ENCODE measurements at places on chromosomes 7 and 10.

GRCh38 chr7:47520406-47520805 is 61.5 kb downstream of the TNS3 start:
- peak overlapping the region; percentile 22 for H3K27ac ChIP-seq
- no peaks in the 10 kb centered on the region for H3K27me3 ChIP-seq
- no peak for DNase-seq
- peaks cover 11% of the 10 kb centered on the region for H3K36me3 ChIP-seq

GRCh38 chr10:49484486-49485235 is 54.3 kb downstream of the ERCC6 start:
- no peak for DNase-seq
- no peaks in the 10 kb centered on the region for H3K4me1 ChIP-seq
- no peaks in the 10 kb centered on the region for H3K27me3 ChIP-seq
- H3K36me3 ChIP-seq: peaks cover 80% of the 10 kb centered on the region
- H3K27ac ChIP-seq: no peak overlapping the region
- H3K4me3 ChIP-seq: no peak overlapping the region

DNA sequence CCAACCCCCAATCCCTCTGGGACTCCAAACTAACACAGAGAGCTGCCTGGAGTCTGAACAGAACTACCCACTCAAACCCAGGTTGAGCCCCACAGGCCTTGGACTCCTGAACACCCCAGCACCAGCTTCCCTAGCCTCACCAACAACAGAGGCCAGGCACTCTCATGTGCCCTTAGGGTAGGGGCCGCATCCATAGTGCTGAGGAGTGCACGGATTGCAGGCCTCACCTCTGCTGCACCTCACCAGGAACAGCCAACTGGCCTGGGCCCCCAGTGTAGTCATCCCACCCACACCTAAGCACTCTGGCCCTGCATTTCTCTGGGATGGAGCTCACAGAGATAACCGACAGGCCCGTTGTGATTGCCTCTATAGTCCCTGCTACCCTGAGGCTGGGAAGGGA is 194.2 kb downstream of the HPSE2 start:
- no peak for DNase-seq
- H3K27me3 ChIP-seq: no peaks in the 10 kb centered on the region
- no peaks in the 10 kb centered on the region for H3K4me1 ChIP-seq
- H3K36me3 ChIP-seq: no peaks in the 10 kb centered on the region
- H3K27ac ChIP-seq: no peak overlapping the region

DNA sequence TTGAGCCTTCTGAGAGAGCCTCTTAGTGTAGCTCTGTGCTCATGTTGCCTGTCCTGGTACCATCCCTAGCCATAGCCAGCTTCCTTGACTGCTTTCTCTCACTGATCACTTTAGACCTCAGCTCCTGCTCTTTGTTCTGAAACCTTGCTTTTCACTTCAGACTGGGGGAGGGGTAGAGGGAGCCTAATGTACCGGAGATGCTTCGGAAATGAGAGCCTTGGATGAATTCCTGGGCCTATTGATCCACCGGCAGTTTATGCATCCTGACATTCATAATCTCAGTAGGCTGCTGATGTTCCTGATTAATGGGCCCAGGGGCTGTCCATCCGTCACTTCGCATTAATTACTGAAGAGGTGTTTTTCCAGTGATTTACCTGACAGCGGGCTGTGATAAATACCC is 38.8 kb downstream of the R3HCC1L start:
- H3K36me3 ChIP-seq: peaks cover 33% of the 10 kb centered on the region
- no peak for DNase-seq
- no peaks in the 10 kb centered on the region for H3K4me1 ChIP-seq
- no peaks in the 10 kb centered on the region for H3K27me3 ChIP-seq
- H3K27ac ChIP-seq: no peak overlapping the region
- H3K4me3 ChIP-seq: no peak overlapping the region

- H3K27ac ChIP-seq: no peak overlapping the region
- peaks cover 3% of the 10 kb centered on the region for H3K4me1 ChIP-seq
- H3K4me3 ChIP-seq: no peak overlapping the region
- no peaks in the 10 kb centered on the region for H3K36me3 ChIP-seq
Measured at GRCh38 chr7:88259656-88260380, 40.0 kb upstream of the SRI start.

DNA sequence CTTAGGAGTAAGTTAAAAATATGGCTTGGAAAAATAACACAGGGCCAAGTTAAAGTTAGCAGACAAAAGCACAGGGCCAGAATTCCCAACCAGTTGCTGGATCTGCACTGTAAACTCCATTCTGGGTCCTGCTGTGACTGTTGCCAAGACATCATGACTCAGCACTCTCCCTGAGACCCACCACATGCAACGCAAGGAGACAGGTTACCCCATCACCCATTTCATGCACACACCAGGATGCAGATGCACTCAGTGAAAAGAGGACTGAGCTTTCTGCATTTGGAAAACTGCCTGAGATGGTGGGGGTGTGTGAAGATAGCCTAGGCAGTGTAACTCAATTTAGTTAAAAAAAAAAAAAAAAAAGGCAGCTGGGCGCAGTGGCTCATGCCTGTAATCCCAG is 97.6 kb upstream of the ZNF438 start:
- no peaks in the 10 kb centered on the region for H3K27me3 ChIP-seq
- no peak overlapping the region for H3K27ac ChIP-seq
- peaks cover 2% of the 10 kb centered on the region for H3K4me1 ChIP-seq
- DNase-seq: no peak

- no peaks in the 10 kb centered on the region for H3K27me3 ChIP-seq
- no peak overlapping the region for H3K4me3 ChIP-seq
- no peak for DNase-seq
- no peaks in the 10 kb centered on the region for H3K36me3 ChIP-seq
- no peak overlapping the region for H3K27ac ChIP-seq
Measured at GRCh38 chr10:71266147-71266917, 52.7 kb upstream of the SLC29A3 start.

GRCh38 chr10:30734901-30735300 is 105.3 kb upstream of the LYZL2 start:
- no peaks in the 10 kb centered on the region for H3K36me3 ChIP-seq
- no peak for DNase-seq
- H3K4me1 ChIP-seq: no peaks in the 10 kb centered on the region
- no peak overlapping the region for H3K27ac ChIP-seq
- H3K27me3 ChIP-seq: no peaks in the 10 kb centered on the region
- no peak overlapping the region for H3K4me3 ChIP-seq

GRCh38 chr10:16520900-16521299 is 779 bp downstream of the C1QL3 start:
- no peaks in the 10 kb centered on the region for H3K4me1 ChIP-seq
- H3K36me3 ChIP-seq: no peaks in the 10 kb centered on the region
- no peak for DNase-seq
- peaks cover 41% of the 10 kb centered on the region for H3K27me3 ChIP-seq
- H3K4me3 ChIP-seq: peak overlapping the region; percentile 15
- no peak overlapping the region for H3K27ac ChIP-seq

DNA sequence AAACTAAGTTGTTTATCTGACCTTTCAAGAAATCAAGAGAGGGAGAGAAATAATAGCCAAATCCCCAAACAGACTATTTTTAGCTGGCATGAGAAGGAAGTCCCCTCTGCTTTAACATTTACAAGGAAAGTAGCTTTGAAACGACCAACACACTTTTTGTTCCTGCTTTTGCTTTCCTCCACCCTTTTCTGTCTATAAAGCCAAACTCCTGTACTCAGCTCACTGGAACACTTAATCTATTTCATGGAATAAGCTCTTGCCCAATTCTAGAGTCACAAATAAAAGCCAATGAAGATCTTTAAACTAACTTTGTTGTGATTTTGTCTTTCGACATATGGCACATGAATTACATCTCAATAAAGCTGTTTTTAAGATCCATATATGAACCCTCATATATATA is 86.8 kb upstream of the CCDC71L start:
- DNase-seq: no peak
- H3K27me3 ChIP-seq: no peaks in the 10 kb centered on the region
- no peak overlapping the region for H3K4me3 ChIP-seq

DNA sequence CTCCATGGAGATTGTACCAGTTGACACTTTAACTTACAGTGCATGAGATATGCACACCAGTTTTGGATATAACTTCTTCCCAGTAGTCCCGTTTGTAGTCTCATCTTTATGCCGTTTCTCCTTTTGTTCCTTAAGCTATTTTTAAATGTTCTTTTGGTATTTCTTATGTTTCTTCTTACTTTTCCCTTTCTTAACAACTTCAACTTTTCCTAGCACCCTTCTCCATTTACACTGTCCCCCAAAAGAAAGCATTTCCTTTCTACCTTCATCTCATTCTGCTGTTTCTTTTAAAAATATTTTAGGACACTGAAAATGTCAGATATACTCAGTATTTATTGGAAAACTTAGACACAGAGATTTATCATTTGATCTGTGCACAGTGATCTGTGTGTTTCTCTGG is 1.5 kb downstream of the PSMC2 start:
- H3K4me1 ChIP-seq: peaks cover 30% of the 10 kb centered on the region
- peak overlapping the region; percentile 62 for H3K4me3 ChIP-seq
- no peak overlapping the region for H3K27ac ChIP-seq
- no peak for DNase-seq
- peaks cover 37% of the 10 kb centered on the region for H3K36me3 ChIP-seq

GRCh38 chr7:97090761-97091353 is 26.6 kb upstream of the SDHAF3 start:
- H3K36me3 ChIP-seq: no peaks in the 10 kb centered on the region
- no peak overlapping the region for H3K27ac ChIP-seq
- DNase-seq: no peak

DNA sequence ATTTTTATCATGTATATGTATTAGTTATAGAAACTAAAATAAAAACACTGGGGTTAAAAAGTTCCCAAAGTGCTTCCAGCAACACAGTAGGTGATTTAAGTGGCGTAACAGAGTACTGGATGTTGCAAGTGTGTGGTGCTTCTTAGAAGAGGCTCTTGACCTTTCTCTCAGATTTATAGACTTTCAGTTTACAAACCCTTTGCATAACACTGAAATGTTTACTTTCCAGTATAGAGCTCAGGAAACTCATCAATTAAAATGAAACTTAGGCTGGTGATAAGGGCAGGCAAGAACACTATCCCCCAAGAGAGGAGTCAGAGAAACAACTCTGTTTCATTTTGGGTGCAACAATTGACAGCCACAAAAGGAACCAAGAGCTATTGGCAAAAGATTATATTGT is 27.5 kb upstream of the SMC3 start:
- DNase-seq: no peak
- H3K36me3 ChIP-seq: no peaks in the 10 kb centered on the region
- H3K4me3 ChIP-seq: no peak overlapping the region

- no peaks in the 10 kb centered on the region for H3K27me3 ChIP-seq
- H3K36me3 ChIP-seq: no peaks in the 10 kb centered on the region
- no peak overlapping the region for H3K4me3 ChIP-seq
- no peak for DNase-seq
- no peak overlapping the region for H3K27ac ChIP-seq
- no peaks in the 10 kb centered on the region for H3K4me1 ChIP-seq
Measured at GRCh38 chr7:40382145-40382544, 247.3 kb downstream of the SUGCT start.

DNA sequence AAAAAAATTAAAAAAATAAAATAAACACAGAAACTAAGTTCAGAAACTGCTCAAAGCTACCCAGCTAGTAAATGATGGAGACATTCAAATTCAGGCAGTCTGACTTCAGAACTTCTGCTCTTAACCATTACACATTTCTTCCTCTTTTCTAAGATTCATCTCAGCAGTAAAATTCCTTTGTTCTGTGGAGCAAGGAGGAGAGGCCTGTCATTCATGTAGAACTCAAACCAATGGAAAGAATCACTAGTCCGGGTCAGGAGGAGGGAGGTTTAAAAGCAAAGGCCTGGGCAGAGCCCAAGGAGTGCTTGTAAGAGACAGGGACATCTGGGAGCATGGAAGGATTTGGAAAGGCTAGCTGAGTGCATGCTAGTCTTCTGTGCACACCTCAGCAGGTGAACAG is 37.9 kb upstream of the DNAJB12 start:
- H3K4me3 ChIP-seq: no peak overlapping the region
- no peaks in the 10 kb centered on the region for H3K36me3 ChIP-seq
- no peaks in the 10 kb centered on the region for H3K27me3 ChIP-seq
- H3K27ac ChIP-seq: no peak overlapping the region
- no peak for DNase-seq

GRCh38 chr7:143233816-143234532 is 12.1 kb downstream of the TAS2R40 start:
- DNase-seq: no peak
- no peaks in the 10 kb centered on the region for H3K4me1 ChIP-seq
- H3K4me3 ChIP-seq: no peak overlapping the region
- H3K27me3 ChIP-seq: no peaks in the 10 kb centered on the region

- H3K27ac ChIP-seq: no peak overlapping the region
- no peak for DNase-seq
- no peak overlapping the region for H3K4me3 ChIP-seq
- peaks cover 4% of the 10 kb centered on the region for H3K27me3 ChIP-seq
- H3K36me3 ChIP-seq: no peaks in the 10 kb centered on the region
Measured at GRCh38 chr7:85600395-85600794, 413.5 kb upstream of the SEMA3D start.

- H3K4me1 ChIP-seq: no peaks in the 10 kb centered on the region
- H3K27ac ChIP-seq: no peak overlapping the region
- H3K36me3 ChIP-seq: no peaks in the 10 kb centered on the region
- H3K27me3 ChIP-seq: no peaks in the 10 kb centered on the region
- DNase-seq: no peak
Measured at GRCh38 chr10:43667317-43667731, 18.6 kb upstream of the ZNF32 start.

- no peak overlapping the region for H3K27ac ChIP-seq
- no peak for DNase-seq
- H3K36me3 ChIP-seq: no peaks in the 10 kb centered on the region
- no peaks in the 10 kb centered on the region for H3K4me1 ChIP-seq
Measured at GRCh38 chr10:11145495-11145855, 127.8 kb downstream of the CELF2 start.

DNA sequence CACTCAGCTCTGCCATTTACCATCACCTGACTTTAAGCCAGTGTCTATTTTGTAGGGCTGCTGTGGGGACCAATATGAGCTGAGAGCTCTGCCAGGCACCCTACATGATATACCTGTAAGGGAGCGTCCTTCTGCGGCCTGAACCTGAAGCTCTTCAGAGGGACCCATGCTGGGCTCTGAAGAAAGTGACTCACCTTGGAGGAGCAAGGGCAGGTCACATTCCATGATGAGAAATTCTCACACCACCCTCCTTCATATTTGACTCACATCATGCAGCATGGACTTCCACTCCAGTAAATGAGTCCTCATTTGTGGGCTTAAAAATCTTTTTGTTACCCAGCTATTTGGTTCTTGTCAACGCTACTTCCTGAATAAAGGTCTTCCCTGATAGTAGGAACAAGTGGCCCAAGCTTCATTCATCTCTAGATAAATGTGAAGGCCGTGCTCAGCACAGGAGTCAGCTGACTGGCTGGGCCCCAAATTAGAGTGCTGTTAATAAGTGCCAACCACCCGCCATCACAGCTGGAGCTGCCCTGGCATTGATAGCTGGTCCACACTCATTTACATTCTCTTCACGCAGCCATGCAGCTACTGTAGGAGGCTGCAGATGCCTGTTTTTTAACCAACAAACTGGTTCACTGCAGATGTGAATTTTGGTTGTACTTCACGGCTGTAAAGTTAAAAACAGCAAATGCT is 78.4 kb downstream of the RNF216 start:
- H3K4me3 ChIP-seq: no peak overlapping the region
- H3K27ac ChIP-seq: peak overlapping the region; percentile 11
- no peaks in the 10 kb centered on the region for H3K27me3 ChIP-seq
- peaks cover 6% of the 10 kb centered on the region for H3K4me1 ChIP-seq
- peaks cover 20% of the 10 kb centered on the region for H3K36me3 ChIP-seq
- no peak for DNase-seq

Data from RWPE2 (cell line).